CD4-positive, alpha-beta T cell treated with Interferon gamma for 1 hour (primary cell): ENCODE measurements at places on chromosomes 11 and 22.

- DNase-seq, result no peak
Observed at GRCh38 chr11:119684361-119685110, 44.5 kb downstream of the NECTIN1 start.

- no peak for DNase-seq
Observed at GRCh38 chr11:131637469-131638175, 267.2 kb downstream of the NTM start.

GRCh38 chr11:65615950-65616574, 486 bp downstream of the PCNX3 start:
- peak; percentile 43 for DNase-seq

- DNase-seq, result no peak
Observed at GRCh38 chr11:73375830-73376159, 404 bp upstream of the RELT start.

DNA sequence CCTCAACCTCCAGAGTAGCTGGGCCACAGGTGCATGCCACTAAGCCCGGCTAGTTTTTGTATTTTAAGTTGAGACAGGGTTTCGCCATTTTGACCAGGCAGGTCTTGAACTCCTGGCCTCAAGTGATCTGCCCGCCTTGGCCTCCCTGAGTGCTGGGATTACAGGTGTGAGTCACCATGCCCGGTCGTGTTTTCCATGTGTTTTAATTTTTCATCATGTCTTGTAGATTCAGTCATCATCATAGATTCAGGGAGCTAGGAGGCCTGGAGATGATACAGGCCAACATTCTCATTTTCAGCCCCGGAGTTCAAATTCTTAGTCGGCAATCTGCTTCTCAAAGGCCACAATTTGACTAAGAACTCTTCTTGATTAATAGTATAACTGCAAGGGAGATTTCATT, 73.5 kb upstream of the GRAMD1B start:
- no peak for DNase-seq

DNA sequence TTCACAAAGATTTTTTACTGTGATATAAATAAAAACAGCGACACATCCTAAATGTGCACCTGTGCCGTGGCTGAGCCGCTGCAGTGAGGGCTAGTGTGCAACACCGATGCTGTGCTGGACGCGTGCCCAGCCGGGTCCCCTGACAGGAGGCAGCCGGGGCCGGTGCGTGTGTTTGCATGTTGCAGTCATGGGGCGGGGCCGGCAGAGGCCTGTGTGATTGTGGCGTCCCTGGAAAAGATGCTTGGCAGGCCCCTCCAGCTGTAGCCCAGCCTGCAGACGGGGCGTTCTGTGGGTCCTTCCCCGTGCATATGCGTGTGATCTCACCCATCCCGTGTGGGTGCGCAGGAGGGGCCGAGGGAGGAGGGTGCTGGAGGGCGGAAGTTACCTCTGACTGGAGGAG, 30.6 kb downstream of the MUC6 start:
- no peak for DNase-seq

DNA sequence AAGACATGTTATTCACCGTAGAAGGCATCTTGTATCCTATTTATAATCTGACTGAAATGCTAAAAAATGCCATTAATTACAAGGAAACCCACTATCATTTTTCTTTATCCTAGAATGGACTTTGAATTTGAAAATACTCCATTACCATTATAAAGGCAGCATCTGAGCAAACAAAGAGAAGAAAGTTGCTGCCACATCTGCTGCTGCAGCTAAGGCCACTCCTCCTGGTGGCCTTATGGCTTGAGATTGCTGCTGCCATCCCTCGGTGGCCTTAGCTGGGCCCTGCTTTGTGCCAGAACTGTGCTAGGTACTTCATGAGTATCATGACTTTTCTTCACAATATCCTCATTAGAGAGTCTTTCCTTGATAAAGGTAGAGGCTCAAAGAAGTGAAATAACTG, 1210.1 kb upstream of the TENM4 start:
- no peak for DNase-seq

GRCh38 chr11:69144316-69145049, 11.3 kb upstream of the SMIM38 start:
- no peak for DNase-seq

DNA sequence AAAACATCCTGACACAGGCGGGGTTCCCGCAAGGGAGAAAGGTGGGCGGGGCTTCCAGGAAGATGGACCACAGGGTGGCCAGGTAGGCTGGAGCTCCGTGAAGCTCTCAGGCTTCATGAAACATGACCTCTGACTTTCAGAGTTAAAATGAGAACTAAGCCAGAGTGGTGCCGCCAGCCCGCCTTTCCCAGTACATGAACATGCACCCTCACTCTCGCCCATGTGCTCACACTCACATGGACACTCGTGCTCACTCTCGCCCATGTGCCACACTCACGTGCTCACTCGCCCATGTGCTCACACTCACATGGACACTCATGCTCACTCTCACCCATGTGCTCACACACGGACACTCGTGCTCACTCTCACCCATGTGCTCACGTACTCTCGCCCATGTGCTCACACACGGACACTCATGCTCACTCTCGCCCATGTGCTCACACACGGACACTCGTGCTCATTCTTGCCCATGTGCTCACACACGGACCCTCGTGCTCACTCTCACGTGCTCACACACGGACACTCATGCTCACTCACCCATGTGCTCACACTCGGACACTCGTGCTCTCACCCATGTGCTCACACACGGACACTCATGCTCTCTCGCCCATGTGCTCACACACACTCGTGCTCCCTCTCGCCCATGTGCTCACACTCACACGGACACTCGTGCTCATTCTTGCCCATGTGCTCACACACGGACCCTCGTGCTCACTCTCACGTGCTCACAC, 10.0 kb downstream of the RNH1 start:
- no peak for DNase-seq

DNA sequence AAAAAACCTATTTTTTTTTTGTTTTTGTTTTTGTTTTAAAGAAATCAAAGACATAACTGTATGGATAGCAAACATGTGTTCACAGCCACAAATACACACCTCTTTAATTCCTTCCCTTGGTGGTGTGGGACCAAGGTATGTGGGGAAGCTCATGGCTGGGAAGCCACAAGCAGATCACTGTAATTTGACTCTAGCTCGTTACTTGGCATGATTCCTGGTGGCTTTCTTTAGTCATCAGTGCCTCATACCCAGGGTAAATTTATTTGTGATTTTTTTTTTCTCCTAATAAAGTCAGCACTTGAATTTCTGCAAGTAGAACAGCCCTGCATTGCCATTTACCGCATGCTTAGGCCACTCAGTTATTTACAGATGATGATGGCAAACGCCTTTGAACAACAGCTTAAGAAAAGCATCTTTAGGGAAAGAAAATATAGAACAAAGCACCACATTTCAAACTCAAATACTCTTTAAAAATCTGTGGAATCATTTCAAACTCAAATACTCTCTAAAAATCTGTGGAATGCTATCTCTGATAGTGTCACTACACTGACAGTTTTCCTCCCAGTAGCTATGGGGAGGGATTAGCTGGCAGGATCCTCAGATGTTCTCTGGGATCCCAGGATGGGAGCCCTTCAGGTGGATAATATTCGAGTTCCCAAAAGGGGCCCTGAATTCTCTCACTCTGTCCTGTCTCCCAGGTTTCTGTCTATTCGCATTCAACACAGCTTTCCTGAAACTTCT, 687.2 kb downstream of the OPCML start:
- no peak for DNase-seq

DNA sequence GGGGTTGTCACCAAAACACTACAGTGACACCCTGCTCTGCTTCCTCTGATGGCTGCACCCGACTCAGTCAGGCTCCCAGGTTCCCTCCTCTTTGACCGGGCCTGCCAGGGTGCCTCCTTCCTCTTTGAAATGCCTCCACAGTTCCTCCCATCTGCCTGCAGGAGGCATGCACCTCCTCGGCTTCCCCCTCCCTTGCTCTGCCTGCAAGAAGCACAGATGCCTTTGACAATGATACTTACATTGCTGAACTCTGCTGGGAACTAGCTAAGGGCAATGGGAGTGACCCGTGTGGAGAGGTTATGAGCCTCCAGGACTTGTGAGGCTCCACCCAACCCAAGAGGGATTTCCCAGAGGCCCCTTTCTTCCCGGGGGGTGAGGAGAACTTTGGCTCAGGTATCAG, 674.1 kb downstream of the OPCML start:
- DNase-seq, result no peak

DNA sequence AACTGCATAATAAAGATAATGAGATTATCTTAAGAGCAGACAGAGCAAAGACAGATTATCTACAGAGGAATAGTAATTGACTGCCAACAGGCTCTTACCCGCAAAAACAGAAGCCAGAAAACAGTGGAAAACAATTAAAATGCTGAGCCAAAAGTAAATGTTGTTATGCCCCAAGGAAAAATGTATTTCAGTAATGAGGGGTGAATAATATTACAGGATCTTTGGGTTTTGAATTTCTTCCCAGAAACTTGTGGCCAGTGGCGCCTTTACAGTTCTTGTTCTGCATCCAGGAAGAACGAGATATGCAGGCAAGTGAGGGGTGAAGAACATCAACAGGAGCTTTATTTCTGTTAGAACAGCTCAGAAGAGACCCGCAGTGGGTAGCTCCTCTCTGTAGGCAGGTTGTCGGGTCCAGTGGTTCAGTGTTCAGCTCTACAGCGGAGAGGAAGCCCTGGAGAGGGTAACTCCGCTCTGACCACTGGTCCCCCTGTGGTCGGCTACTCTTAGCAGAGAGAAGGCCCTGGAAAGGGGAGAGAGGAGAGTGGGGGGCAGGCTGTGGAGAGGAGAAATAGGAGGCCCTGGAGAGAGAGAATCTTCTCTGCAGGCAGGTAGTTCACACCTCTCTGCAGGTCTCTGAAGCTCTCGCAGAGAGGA, 51.8 kb upstream of the SC5D start:
- no peak for DNase-seq

DNA sequence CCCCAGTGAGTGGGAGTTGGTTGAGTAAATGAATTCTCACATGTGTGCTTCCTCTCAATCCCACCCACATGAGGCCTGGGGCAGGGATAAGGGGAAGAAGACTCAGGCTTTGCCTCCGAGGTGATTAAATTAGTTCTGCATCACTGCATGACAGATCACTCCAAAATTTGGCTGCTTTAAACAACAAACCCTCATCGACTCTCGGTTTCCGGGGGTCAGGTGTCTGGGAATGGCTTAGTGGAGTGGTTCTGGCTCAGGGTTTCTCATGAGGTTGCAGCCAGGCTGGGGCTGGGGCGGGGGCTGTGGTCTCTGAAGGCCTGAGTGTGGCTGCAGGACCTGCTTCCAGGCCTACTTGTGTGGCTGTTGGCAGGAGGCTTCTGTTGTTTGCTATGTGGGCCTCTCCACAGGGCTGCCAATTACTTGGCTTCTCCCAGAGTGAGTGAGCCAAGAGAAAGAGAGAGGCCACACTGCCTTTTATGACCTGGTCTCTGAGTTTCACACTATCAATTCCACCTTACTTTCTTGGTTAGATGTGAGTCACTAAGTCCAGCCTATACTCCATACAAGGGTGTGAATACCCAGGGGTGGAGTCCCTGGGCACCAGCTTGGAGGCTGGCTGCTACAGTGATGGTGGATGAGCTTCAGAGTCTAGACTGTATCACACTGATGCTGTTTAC, 15.9 kb downstream of the MOGAT2 start:
- DNase-seq, result no peak

- no peak for DNase-seq
Observed at GRCh38 chr11:898540-899190, 11.9 kb downstream of the CHID1 start.

DNA sequence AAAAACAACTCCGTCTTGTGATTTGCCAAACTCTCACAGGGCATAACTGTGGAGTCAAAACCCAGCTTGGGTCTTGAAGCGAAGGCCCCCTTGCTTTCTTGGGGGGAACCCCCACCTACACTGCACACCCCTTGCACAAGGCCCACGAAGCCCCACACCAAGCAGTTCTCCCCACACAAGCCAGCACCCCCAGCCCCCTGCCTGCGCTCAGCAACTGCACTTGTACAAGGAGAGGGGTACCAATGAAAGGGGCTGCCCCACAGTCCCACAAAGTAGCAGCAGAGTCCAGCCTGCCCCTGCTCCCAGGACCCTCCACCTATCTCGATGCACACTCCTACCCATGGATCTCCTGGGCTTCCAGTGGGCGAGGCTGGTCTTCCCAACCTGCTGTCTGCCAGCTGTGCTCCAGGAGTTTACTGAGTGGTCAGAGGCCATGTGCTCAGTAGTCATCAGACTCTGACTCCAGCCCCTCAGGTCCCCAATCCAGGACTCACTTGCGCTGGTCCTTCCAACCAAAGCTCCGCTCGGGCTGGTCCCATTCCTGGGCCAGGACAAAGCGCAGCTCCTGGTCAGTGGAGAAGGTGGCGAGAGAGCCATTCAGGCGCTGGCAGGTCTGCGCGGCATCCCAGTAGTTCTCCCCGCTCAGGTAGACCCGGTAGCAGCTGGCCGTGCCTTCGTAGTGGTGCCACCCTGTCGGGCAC, 57.7 kb downstream of the DGCR2 start:
- no peak for DNase-seq

DNA sequence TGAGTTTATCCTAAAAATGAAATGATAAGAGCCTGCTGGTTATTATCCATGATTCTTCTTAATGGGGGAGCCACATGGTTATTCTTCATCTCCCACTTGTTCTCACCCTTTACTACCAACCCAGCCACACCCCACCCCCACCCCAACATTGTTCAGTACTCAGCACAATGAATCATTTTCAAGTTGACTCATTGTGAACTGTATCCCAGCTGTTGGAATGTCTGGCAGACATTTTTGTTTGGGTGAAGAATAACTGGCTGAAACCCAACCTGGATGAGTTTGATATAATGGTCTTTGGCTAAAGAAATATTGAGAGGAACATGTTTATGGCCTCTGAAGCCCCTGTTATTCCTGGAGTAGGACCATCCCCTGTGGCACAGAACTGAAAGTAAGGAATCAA, 136.2 kb downstream of the ELP4 start:
- no peak for DNase-seq

GRCh38 chr11:6437993-6438392, 2.8 kb downstream of the HPX start:
- no peak for DNase-seq

DNA sequence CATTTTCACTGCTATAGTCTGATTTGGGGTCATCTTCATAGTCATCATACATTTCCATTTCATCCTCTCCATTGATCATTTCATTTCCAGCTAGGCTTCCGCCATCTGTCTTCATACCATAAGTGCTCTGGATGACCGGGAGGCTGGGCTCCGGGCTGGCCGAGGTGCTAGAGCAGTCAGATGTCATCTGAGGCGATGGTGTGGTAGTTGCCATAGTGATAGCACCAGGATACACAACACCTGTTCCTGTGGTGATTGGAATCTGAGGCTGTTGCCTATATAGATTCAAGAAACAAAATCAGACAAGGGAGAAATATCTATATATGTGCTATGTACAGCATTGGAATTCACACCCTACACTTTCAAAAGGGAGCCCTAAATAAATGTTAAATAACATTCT, 383.5 kb downstream of the SOX6 start:
- DNase-seq, result no peak

- DNase-seq, result no peak
Observed at GRCh38 chr11:85359859-85360258, 267.3 kb downstream of the DLG2 start.

DNA sequence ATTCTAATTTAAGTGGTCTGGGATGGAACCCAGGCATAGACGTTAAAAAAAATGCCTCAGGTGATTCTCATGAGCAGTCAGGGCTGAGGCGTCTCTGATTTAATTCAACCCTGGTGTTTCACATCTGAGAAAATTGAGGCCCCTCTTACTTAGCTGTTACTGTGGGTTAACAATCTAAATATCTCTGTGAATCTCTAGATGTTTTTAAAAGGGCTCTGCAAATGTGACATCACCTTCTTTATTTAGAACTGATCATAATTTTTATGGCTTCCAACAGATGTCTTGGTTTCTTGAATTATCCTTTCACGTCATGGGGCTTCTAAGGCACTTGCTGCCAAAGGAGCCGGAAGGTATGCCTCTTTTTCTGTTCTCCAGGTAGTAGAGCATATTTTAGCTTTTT, 76.1 kb upstream of the LIN7C start:
- DNase-seq, result no peak
